ENCODE measurements at places on chromosomes 4 and X.

DNA sequence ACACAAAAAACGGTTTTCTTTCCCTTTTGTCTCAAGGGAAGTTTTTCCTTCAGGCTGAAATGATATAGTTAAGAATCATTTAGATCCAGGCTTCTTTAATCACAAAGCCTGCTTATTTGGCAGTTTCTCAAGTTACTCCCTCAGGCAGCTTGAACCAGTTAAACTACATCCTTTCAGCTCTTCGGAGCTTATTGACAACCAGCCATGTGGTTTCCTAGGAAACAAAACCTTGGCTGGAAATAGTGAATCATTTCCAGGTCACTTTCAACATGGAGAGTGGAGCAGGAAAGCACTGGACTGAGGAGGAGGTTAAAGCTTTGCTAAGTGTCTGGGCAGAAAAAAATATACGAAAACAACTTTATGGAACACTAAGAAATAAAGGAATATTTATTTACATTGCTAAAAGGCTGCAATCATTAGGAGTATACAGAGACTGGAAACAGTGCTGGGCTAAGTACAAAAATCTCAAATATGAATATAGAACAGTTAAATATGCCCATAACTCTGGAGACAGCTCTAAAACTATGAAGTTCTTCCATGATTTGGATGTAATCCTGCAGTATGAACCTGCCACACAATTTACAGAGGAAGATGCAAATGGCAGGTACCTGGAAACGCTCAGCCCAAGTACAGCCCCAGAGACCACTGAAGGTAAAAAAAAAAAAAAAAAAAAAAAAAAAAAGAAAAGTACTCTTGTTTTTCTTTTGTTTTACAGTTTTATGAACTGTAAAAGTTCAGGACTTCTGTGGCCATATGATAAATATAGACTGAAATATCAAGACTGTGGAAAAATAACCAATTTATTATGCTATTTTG, 23.2 kb upstream of the AASDH start:
- DNase-seq = no peak

DNA sequence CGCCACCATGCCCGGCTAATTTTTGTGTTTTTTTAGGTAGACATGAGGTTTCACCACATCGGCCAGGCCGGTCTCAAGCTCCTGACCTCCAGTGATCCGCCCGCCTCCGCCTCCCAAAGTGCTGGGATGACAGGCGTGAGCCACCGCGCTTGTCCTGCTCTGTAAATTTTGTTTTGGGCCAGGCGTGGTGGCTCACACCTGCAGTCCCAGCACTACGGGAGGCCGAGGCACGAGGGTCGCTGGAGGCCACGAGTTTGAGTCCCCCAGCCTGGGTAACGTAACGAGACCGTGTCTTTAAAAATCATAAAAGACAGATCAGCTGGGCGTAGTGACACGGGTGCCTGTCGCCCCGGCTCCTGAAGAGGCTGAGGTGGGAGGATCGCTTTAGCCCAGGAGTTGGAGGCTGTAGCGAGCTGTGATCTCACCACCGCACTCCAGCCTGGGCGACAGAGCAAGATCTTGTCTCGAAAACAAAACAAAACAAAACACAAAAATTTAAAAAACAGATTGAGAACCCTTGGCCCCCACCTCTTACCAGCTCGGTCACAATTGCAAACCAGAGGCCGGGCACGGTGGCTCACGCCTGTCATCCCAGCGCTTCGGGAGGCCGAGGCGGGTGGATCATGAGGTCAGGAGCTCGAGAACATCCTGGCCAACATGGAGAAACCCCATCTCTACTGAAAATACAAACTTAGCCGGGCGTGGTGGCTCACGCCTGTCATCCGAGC, 34.0 kb upstream of the PPP2R3B start:
- no peak for DNase-seq

- no peak for DNase-seq
These were observed 55.1 kb upstream of the INPP4B start for GRCh38 chr4:142901166-142901662.

DNA sequence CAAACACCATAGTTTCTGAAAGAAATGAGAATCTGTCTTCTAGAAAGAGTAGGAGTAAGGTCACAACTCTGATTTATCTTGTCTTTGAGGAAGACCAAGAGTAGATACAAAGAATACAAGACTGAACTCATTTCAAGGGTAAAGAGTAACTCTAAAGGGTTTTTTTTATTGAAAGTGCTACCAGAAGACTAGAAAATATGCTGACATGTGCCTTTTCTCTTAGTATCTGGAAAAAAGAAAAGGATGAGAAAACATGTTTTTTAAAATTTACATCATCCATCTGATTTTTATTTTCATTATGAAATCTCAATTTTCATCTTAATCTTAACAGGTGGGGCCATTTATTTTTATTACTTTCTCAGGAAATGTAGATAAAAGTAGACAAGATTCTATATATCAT, 43.0 kb downstream of the UNC5C start:
- DNase-seq = no peak

DNA sequence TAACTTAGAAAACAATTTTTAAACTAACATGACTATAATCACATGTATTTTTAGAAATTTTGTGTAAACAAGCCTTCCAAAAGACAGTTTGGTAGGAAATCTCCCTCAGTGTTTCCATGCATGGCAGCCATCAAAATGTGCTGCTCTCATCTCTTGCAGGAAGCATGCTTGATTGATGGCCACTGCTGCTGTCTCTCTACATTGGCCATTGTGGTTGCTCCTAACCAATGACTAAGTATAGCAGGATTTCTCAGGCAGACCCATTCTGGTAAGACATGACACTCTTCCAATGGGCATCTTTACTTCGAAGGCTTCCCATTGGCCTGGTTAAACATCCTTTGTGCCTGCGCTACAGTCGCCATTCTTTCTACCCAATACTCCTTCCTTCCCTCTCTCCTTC, 78.9 kb upstream of the GUCY1A1 start:
- no peak for DNase-seq

DNA sequence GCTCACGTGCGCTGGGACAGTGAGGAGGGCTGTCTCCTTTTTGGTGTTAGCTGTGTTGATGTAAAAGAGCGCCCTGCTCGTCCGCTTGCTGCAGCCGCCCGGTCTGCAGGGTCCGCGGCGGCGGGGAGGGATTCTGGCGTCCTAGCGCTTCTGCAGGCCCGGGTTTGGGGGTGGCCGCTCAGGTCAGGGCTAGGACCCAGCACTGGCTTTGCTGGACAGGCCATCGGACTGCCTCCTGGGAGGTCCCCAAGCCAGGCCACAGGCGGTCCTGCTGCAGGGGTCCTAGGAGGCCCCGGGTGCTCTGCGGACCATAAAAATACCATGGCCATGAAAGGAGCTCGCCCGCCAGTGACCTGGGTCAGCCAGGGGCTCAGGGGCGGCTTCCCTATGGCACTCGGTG, 308.7 kb downstream of the DCTD start:
- DNase-seq = no peak

GRCh38 chrX:2627272-2627867, 63.7 kb upstream of the CD99 start:
- peak; percentile 19 for DNase-seq

Measured in GM06990 (cell line).